ENCODE measurements at places on chromosomes 11 and 22. TPM values are rescaled to one million over a fixed set of nuclear protein-coding genes. Genes with fewer than 3 reads are reported as not detected.

DNA sequence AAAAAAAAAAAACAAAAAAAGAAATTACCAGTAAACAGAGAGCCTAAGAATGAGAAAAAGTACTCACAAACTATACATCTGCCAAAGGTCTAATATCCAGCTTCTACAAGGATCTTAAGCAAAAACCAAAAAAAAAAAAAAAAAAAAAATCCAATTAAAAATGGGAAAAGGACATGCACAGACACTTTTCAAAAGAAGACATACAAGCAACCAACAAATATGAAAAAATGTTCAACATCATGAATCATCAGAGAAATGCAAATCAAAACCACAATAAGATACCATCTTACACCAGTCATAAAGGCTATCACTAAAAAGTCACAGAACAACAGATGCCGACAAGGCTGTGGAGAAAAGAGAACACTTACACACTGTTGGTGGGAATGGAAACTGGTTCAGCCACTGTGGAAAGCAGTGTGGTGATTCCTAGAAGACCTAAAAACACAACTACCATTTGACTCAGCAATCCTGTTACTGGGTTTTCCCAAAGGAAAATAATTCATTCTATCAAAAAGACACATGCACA lies 18.3 kb downstream of the MS4A6A start:
- no peak for DNase-seq

GRCh38 chr11:1199751-1200610 lies 22.9 kb upstream of the MUC5B start:
- no peak for DNase-seq

DNA sequence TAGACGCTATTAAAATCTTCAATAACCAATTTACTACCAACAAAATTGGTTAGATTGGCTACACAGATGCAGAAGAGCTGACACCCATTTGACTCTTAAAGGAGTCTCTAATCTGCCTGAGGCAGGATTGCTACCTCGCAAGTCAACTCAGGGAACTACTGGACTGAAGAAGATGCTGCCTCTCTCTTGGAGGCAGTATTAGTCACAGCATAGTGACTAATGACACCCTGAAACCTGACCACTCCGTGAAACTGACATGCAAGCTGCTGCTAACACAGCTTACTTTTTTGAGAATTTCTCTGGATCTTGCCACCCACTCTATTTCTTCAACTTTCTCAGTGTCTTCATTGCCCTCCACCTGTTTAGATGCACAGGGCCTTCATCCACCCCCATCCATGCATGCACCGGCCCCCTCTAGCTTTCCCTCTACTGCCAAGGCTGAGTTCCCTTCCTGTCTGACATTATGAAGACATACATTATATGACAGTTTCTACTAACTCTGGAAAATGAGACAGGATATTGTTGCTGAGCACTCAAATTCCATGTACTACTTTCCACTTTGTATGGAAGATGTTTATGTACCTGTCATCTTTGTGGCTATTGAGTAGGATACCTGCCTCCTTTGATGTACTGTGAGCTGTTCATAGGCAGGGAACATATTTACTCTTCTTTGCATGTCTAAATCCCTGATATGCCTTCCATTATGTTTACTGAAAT lies 183.2 kb downstream of the MSANTD4 start:
- DNase-seq, result no peak

- no peak for DNase-seq
Observed at GRCh38 chr22:19196841-19197612, 18.5 kb upstream of the SLC25A1 start.

GRCh38 chr11:128302425-128303186 lies 284.8 kb downstream of the ETS1 start:
- DNase-seq, result no peak

The OR5T2 gene
- not detected for polyA plus RNA-seq

The POU2AF2 gene
- polyA plus RNA-seq, result 0.26 TPM

The CST6 gene
- polyA plus RNA-seq, result 1.8 TPM

The POU2AF3 gene
- 18.8 TPM for polyA plus RNA-seq
